SK-N-SH (cell line): ENCODE measurements at places on chromosomes 2 and 18. TPM values are rescaled to one million over a fixed set of nuclear protein-coding genes. Genes with fewer than 3 reads are reported as not detected.

Gene GALR1
- polyA plus RNA-seq = not detected in 2 replicates

DNA sequence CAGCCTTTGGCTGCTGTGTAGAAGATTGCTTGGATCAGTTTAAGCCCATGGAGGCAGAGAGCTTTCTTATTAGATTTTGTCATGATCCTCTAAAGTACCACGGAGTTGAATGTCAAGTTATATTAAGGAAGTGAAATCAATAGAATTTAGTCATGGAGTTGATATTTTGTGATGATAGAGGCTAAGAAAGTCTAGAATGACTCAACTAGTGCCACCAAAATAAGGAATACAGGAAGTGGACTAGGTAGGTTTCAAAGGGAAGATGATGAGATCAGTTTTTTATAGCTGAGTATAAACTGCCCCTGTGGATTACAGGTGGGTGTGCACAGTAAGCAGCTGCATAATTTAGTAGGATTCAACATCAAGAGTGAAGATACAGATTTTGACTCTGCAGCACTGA, 25.2 kb downstream of the FBXO36 start:
- no peak overlapping the region for H3K27ac ChIP-seq
- no peak overlapping the region for H3K4me3 ChIP-seq
- H3K27me3 ChIP-seq = no peaks in the 10 kb centered on the region
- H3K36me3 ChIP-seq = no peaks in the 10 kb centered on the region
- no peaks in the 10 kb centered on the region for H3K4me1 ChIP-seq

Gene BMPR2
- polyA plus RNA-seq = 10.2 and 14.0 TPM in 2 replicates

- no peak overlapping the region for H3K27ac ChIP-seq
- no peak overlapping the region for H3K4me3 ChIP-seq
- H3K27me3 ChIP-seq = no peaks in the 10 kb centered on the region; the same call in 1 of the 2 replicates
These were observed 200.1 kb downstream of the BCL11A start for GRCh38 chr2:60353406-60353800.

DNA sequence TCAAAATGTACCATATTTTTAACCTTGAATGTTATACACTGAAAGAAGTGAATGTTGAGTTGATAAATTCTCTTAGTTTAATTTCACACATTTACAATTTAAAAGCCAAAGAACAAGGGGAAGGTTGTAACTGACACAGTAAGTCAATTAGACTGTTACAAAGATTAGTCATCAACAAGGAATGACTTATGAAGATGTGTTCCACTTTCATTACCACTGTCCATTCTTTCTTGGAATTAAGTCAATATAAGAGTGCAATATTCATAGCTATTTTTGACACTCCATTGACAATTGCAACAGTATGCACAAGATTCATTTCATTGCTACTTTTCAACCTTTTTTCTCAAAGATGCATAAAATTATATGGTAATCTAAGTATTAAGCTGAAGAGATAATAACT, 291.3 kb downstream of the RIT2 start:
- H3K4me1 ChIP-seq = no peaks in the 10 kb centered on the region
- no peaks in the 10 kb centered on the region for H3K36me3 ChIP-seq
- no peak overlapping the region for H3K4me3 ChIP-seq
- no peak overlapping the region for H3K27ac ChIP-seq
- H3K27me3 ChIP-seq = no peaks in the 10 kb centered on the region

- DNase-seq = no peak
- no peaks in the 10 kb centered on the region for H3K4me1 ChIP-seq
- H3K27me3 ChIP-seq = no peaks in the 10 kb centered on the region
- no peak overlapping the region for H3K4me3 ChIP-seq
These were observed 26.5 kb downstream of the SLC16A14 start for GRCh38 chr2:230042195-230042594.

Gene ANKRD30B
- polyA plus RNA-seq = not detected in 2 replicates

DNA sequence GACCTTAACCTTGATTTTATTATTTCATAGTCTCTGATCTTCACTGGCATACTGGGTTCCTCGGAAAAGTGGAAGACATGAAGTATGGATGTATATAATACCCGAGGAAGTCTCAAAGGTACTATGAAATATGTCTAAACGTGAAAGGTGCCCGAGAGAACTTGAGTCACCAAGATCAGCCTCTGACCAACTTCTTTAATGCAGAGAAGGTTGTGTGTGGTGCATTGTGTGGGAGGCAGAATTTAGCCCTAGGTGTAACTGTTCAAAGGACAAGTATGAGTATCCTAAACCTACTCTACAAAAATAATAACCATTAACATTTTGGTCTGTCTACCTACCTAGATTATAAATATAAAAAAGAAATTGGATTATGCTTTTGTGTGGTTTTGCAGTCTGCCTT, 36.1 kb downstream of the OSBPL6 start:
- peaks cover under 1% of the 10 kb centered on the region; the same call in 1 of the 2 replicates for H3K4me1 ChIP-seq
- no peak overlapping the region for H3K4me3 ChIP-seq
- no peak overlapping the region for H3K27ac ChIP-seq
- H3K27me3 ChIP-seq = no peaks in the 10 kb centered on the region
- no peak for DNase-seq
- H3K36me3 ChIP-seq = no peaks in the 10 kb centered on the region

Gene PSD4
- polyA plus RNA-seq = 0.31 and 0.35 TPM in 2 replicates

GRCh38 chr2:43139996-43140621, 86.3 kb downstream of the ZFP36L2 start:
- no peaks in the 10 kb centered on the region for H3K4me1 ChIP-seq
- no peak overlapping the region for H3K4me3 ChIP-seq
- DNase-seq = peak; percentile 75
- no peaks in the 10 kb centered on the region for H3K36me3 ChIP-seq
- no peak overlapping the region for H3K27ac ChIP-seq

GRCh38 chr2:212249451-212249850, 289.2 kb downstream of the ERBB4 start:
- no peak overlapping the region for H3K4me3 ChIP-seq
- no peak overlapping the region for H3K27ac ChIP-seq
- H3K36me3 ChIP-seq = no peaks in the 10 kb centered on the region
- H3K27me3 ChIP-seq = no peaks in the 10 kb centered on the region
- no peaks in the 10 kb centered on the region for H3K4me1 ChIP-seq

- H3K4me1 ChIP-seq = no peaks in the 10 kb centered on the region
- peak overlapping the region; percentile 89 for H3K4me3 ChIP-seq
- H3K27ac ChIP-seq = peak overlapping the region; percentile 97
- peaks cover 54% of the 10 kb centered on the region for H3K36me3 ChIP-seq
These were observed 501 bp downstream of the RETREG2 start for GRCh38 chr2:219178377-219179175.

Gene IL1R1
- 13.3 and 20.5 TPM in 2 replicates for polyA plus RNA-seq
